Kidney epithelial cell (primary cell): ENCODE measurements at places on chromosomes 11 and 22. TPM values are rescaled to one million over a fixed set of nuclear protein-coding genes. Genes with fewer than 3 reads are reported as not detected.

DNA sequence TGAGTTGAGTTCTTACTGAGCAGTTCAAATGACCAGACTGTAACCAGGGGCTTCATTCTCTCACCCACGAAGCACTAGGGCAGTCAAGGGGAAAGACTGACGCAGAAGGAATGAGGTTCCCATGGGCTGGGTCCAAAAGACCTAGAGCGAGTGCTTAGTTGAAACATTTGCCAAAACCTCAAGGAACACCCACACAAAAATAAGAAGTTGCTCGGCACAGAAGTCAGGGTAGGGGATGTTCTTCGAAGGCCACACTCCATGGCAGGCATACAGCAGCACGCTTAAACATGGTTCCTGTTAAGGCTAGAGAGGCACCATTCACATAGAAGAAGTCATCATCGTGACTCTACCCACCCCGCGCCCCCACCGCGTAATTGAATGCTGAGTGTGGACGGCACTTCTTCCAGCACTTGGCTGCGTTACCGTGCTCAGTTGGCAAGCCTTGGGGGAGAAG is 52.9 kb downstream of the TIMP3 start:
- DNase-seq, result no peak

DNA sequence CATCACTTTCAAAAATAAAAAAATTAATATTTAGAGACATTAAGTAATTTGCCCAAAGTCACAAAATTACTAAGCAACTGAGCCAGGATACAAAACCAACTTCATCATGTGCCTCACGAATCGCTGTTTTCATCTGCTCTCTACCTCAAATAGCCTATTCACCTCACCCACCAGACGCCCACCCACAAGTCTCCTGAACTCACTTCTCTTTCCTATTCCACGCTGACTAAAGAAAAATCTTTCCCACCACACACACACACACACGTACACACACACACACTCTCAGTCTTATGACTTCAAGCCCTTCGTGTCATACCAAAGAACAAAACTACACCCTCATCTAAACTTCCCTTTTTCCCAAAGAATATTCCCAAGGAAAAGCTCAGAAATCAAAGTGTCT is 2.2 kb downstream of the OR8B12 start:
- DNase-seq, result no peak

- DNase-seq, result no peak
Observed at GRCh38 chr11:109329716-109330115, 92.3 kb upstream of the C11orf87 start.

DNA sequence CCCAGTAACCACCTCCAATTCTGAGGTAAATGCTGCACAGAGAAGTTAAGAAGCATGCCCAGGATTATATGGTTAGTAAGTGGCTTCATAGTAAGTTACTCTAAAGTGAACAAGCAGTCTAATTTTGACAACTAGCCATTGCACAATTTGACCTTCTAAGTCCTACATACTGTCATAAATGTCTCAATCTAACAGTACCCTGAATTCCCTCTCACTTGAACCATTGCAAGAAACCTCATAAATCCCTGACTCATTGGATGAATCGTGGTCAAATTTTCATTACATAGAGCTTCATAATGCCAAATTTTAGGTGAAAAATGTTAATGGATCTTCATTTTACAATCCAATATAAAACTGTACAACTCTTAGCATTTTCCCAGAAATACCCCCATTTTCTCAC is 217.3 kb upstream of the GRIA4 start:
- no peak for DNase-seq

DNA sequence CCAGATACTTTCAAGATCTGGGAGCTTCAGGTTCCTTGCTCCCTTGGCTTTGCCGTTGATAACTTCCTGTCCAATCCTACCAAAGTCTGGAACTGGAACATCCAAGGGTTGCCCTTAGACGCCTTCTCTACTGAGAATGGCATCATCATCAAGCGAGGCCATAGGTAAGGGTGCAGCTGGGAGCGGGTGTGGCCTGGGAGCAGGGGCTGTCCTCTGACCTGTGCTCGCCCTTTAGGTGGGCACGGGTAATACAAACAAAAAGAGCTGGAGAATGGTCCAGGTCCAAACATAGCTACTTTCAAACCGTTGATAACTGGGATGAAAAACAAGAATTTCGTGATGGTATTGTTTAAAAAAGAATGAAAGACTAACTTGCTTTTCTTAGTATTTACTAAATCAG is 25.0 kb downstream of the CASP12 start:
- DNase-seq, result no peak

GRCh38 chr11:133918608-133919260 is 38.0 kb downstream of the IGSF9B start:
- DNase-seq, result no peak

The ZNF70 gene
- total RNA-seq, result 4.1 and 4.7 TPM in 2 replicates

- no peak for DNase-seq
Observed at GRCh38 chr11:87423161-87423560, 385.4 kb downstream of the TMEM135 start.

The RAB3IL1 gene
- total RNA-seq, result 5.2 and 9.9 TPM in 2 replicates

The ESAM gene
- total RNA-seq, result 10.3 and 10.4 TPM in 2 replicates

DNA sequence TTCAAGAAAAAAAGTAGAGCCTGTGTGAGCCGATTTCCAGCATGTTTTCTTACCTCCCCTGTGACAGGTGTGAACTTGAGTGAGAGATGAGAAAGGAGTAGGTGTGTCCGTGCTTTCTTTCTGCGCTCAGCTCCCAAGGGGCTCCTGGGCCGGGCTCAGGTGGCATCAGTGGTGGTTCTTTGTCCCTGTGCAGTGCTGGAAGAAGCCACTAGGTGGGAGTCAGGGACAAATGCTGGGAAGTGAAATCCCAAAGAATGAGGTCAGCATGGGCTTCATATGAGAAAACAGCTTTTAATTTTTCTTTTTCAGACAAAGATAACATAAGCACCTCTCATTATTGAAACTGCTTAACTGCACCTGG is 57.8 kb downstream of the PPFIBP2 start:
- DNase-seq, result no peak

The TMEM109 gene
- 64.5 and 82.0 TPM in 2 replicates for total RNA-seq

The CD6 gene
- total RNA-seq, result 0.29 and 1.2 TPM in 2 replicates

GRCh38 chr11:43947003-43947500 is 4.6 kb downstream of the C11orf96 start:
- DNase-seq, result no peak

DNA sequence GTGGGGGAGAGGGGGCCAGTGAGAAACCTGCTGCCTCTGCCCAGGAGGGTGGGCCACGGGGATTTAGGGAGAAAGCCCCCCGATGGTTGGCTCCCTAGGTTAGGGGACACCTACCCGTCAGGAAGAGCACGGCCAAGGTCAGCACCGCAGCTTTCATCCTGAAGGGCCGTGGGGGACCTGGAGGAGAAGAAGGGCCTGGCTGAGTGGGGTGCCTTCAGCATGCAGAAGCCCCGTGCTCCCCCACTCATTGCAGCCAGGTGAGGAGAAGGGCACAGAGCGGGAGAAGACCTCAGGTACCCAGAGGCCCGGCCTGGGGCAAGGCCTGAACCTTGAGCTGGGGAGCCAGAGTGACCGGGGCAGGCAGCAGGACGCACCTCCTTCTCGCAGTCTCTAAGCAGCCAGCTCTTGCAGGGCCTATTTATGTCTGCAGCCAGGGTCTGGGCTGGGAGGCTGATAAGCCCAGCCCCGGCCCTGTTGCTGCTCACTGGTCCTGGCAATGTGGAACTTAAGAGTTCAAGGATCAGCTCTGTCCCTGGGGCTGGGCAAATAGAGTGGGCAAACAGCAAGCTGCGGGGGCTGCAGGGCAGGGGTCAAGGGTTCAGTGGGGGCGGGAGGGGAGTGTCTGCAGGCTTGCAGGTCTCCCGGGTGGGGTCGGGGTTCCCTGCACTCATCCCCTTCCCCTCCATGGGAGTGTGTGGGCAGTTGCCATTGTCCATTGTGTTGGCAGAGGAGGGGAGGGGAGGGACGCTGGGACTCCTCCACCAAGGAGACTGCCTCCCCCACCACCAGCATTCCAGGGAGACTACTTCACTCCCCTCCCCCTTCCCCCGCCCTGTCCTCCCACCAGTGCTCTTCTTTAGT is at the start of gene APOA1:
Gene APOA1 (minus strand): TSS at position 392 of the 861 bp plus-strand sequence. CDS start 235 bp downstream, at position 157.
- no peak for DNase-seq

The CAPN5 gene
- total RNA-seq, result 7.8 and 9.7 TPM in 2 replicates

DNA sequence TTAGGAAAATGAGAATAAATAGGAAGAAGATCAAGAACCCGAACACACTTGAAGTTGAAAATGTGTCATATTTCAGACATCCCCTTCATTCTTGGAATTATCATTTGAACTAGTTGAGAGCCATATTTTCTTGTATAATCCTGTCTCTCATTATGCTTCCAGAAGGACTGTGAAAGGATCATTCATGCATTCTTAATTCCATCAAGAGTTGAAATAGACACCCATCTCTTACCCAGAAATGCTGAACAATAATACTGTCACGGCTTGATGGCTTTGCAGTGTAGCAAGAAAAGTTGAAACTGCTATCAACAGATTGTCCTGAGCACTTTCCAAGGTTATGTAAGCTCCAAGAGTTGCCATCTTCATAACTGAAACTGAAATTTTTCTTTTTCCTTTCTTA is 79.7 kb downstream of the ARHGAP42 start:
- no peak for DNase-seq

- DNase-seq, result peak; percentile 41
Observed at GRCh38 chr11:94068764-94069163, 47.6 kb downstream of the HEPHL1 start.

GRCh38 chr11:28759311-28759710 is 651.1 kb downstream of the METTL15 start:
- no peak for DNase-seq

DNA sequence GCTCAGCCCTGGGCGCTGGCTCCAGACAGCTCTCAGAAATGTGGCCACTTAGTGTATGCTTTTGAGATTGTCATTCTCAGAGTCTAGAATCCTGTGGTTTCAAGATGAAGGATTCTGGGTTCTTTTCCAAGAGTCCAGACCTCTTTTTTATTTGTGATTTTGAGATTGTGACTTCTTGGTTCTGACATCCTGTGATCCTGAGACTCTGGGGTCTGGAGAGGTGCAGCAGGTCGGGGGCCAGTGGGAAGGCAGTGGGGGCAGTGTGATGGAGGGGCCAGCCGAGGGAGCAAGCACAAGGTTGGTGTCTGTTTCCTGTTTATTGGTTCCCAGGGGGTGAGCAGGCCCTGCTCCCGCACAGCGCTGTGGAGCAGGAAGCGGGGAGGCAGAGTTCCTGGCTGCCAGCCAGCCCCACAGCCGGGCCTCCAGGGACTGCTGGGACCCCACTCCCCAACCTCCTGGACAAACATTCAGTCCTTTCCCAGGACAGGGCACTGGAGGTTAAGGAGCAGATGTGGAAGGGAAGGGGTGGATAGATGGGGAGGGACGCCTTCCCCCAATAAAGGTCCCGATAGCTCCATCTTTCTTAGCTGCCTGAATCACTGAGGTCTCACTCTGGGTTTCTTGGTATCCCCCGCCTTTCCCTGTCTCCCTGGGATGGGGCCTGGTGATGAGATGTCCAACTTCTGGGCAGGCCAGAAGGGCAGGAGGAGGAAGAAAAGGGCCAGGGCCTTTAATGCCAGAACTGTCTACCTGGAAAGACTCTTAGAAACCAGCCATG is 13.7 kb downstream of the ARHGEF17 start:
- no peak for DNase-seq

The OR52A5 gene
- total RNA-seq, result not detected in 2 replicates

GRCh38 chr11:65491614-65492386 is 7.0 kb upstream of the MALAT1 start:
- DNase-seq, result peak; percentile 85

GRCh38 chr11:83070731-83071566 is 748 bp downstream of the RAB30 start:
- no peak for DNase-seq

- no peak for DNase-seq
Observed at GRCh38 chr22:19932367-19933206, 9.0 kb upstream of the COMT start.

DNA sequence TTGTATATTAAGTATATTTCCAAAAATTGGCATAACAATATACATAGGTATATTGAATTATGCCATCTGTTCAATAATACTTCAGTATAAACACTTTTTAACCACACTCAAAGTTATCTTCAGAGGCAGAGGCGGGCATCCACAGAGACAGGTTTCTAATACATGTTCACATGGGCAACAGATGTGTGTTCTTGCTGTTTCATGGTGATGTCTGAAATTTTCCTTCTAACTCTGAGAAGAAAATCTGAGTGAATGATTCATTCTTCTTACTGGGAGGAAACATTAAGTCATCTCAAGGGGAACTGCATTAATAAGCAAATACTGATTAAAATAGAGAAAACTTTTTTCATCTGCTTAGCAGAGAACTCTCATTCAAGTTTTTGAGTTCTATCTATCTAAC is 1074.5 kb downstream of the LRRC4C start:
- DNase-seq, result no peak

The DDTL gene
- total RNA-seq, result 0.75 and 1.2 TPM in 2 replicates

GRCh38 chr11:78354408-78355308 is 63.0 kb downstream of the GAB2 start:
- no peak for DNase-seq

- DNase-seq, result no peak
Observed at GRCh38 chr11:12239804-12240371, 129.5 kb downstream of the MICAL2 start.

- no peak for DNase-seq
Observed at GRCh38 chr11:78030429-78031325, 7.6 kb upstream of the KCTD14 start.

DNA sequence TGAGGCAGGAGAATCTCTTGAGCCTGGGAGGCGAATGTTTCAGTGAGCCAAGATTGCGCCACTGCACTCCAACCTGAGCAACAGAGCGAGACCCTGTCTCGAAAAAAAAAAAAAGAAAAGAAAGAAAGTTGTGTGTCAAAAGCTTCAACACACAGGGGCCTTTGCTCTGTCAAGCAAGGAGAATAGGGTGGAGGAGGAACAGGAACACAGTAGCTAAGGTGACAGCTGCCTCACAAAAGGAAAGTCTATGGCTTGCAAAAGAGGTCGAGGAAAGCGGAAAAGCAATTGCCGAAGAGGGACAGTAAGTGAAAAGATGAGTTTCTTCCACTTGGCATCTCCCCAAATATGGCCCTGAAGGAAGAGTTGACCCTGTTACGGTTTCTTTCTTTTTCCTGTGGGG is 26.5 kb upstream of the TMA7B start:
- no peak for DNase-seq

DNA sequence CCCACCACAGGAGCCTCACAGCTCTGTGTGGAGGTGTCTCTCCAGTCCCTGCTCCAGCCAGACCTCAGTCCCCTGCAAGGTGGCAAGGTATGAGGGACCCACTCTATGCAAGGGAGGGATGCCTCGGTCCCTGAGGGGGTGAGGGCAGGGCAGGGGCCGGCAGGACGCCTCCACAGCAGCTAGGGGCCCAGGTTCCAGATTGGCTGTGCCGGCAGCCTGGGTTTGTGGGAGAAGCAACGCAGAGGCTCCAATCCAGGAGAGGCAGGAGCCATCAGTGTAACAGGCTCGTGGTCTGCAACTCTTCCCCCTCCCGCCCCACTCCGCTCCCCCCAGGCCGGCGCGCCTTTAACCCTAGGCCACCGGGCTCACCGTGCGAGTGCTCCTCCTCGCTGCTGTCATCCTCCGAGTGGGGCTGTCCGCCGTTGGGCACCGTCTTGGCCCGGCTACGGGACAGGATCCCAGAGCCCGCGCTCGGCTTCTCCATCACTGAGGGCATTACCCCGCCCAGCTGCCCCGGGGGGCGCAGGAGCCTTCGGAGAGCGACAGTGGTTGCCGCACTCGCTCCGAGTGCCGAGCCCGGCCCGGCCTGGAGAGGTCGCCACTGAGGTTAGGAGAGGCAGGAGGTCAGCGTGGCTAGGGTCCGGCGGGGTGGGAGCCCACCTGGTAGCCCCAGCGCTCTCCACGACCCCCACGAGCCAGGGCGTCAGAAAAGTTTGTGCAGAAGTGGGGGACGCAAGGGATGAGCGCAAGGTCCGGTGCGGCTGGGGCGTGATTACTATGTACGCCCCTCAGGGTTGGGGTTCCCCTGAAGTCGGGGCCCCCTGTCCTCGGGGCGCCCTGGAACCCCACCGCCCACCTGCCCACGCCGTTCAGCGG is 765 bp downstream of the RCOR2 start:
- DNase-seq, result no peak
